ENCODE measurements at places on chromosomes 13 and 19.

- no peak for DNase-seq
Measured at GRCh38 chr13:21895779-21896178, 224.9 kb downstream of the FGF9 start.

GRCh38 chr13:64528838-64529237 lies 2701.3 kb downstream of the PCDH9 start:
- no peak for DNase-seq

DNA sequence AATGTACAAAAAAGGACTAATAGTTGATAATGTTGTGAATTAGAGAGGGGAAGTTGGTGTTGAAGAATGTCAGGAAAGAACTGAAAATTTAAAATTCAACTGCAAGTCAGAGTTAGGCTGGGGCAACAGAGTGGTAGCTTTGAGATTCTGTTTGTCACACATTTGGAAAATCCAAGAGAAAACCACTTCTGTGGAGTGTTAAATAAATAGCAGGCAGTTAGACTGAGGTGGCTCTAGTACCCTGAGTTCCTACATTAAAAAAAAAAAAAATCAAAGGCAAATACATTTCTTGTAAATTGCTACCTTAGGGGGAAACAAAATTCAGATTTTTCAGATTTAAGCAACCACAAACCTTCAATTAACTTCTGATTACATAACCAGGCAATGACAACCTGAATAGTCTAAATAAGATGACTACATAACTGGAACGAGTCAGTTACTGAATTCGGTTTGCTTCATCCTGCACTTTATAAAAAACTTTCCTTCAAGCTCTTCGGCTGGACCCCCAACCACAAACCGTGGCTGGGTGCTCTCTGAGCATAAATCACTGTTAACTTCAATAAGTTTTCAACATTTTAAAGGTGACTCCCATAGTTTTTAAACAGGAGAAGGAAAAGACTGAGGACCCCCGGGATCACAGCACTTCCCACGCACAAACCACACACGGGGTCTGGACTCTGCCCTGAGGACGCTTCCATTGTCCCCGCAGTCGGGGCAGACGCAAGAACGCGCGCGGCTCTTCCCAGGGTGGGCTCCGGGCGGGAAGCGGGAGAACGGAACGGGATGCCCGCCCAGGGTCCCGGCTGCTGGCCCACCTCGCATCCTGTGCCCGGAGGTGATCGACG lies 725 bp downstream of the ZNF682 start:
- DNase-seq = peak; percentile 25

GRCh38 chr19:53871454-53871853 lies 3.8 kb downstream of the MYADM start:
- DNase-seq = no peak

GRCh38 chr13:112942689-112943308 lies 26.2 kb upstream of the MCF2L start:
- DNase-seq = peak; percentile 95

DNA sequence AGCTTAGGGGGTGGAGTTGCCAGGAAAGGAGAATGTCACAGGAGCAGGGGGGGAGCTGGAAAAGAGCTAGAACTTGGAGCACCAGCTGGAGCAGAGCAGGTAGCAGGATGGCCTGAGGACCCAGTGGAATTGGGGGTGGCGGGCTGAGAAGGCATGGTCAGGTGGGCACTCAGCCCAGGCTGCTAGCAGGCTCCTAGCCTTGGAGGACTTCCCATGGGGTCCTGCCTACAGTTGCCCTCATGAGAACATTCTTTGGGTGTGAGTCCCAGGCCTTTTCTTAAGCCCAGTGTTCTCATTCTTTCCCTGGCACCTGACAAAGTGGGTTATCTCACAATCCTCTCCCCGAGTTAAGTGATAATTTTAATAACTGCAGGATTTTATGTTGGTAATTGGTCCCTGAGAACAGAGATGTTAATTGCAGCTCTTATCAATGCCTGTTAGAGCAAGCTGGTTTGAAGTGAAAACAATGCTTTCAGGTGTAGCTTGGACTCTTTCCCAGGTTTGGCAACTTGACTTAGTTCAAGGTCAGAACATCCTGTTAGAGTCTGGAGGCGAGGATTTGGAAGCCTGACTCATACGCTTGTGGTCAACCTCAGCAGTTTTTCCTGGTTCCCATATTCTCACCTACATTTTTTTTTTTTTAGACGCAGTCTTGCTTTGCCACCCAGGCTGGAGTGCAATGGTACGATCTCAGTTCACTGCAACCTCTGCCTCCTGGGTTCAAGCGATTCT lies 18.1 kb upstream of the OLFM4 start:
- DNase-seq = no peak

DNA sequence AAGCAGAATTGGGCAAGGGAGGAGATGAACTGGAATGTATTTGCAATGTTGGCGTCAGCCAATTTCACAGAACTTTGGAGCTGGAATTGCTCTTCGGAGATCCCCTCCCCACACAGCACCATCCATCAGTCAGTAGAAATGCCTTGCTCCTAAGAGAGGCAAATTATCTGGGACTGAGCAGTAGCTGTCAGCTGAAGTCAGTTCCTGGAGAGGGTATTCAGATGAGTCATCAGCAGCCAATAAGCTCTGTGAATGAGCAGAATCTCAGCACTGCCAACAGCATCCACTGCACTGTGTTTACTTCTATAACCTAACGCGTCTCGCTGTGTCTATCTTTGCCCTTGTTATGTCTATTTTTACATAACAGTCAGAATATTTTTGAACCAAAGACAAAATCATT lies 213.7 kb downstream of the SLITRK5 start:
- no peak for DNase-seq

DNA sequence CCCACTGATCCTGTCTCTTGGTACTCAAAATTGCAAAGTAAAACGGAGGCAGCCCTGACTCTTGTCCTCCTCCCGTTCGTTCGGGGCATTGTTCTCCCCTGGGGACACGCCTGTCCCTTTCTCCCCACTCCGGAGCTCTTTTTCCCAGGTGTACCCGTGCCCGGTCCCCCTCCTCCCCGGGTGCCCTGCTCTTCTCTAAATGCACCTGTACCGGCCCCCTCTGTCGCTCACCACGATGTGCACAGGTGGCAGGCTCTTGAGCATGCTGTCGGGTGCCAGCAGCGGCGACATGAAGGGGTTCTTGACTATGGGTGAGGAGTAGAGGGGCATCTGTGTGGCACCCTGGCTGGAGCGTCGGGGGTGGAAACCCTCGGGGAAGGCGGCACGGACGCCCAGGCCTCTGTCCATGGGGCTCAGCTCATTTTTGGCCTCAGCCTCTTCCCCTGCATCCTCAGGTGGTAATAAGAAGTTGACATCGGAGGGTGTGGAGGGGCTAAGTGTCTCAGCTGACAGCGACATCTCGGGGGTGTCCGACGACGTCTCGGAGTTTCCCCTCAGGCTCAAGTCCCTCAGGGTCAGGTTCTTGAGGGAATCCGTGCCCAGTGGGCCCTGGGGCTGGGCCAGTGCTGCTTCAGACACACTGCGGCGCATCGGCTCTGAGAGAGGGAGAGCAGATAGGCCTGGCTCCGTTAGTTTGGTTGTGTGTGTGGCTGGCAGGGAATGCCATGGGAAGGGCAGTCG lies 12.4 kb upstream of the CNFN start:
- DNase-seq = no peak

DNA sequence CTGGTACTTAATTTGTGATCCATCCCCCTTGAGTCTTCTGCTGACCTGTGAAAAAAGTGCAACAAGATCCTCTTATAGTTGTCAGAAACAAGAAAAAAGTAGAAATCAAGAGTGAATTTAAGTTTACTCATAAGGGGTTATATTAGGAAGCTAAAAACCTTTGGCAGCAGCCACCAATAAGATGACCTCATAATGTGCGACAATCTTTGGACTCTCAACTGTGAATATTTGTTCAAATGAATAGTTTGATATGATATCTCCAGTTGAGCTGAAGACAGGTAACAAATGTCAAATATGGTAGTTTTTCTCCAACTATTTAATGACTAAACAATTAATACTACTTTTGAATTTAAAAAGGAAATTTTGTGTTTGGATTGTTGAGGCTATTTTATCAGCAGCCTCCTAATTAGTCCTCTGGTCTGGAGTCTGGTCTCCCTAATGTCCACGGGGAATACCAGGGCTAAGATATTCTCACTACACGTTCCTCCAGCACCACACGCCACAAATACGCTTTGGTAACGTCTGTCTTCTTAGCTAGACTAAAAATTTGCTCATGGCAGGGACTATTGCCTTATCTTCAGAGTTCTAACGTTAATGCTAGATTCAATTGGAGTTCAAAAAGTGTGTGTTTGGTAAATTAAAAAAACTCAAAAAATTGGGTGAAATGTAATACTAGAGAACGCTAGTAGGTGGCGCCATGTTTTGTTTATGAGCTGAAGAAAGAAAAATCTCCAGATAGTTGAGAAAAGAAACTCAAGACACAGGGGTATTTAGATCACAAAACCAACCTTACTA lies 51.0 kb upstream of the PDX1 start:
- no peak for DNase-seq

DNA sequence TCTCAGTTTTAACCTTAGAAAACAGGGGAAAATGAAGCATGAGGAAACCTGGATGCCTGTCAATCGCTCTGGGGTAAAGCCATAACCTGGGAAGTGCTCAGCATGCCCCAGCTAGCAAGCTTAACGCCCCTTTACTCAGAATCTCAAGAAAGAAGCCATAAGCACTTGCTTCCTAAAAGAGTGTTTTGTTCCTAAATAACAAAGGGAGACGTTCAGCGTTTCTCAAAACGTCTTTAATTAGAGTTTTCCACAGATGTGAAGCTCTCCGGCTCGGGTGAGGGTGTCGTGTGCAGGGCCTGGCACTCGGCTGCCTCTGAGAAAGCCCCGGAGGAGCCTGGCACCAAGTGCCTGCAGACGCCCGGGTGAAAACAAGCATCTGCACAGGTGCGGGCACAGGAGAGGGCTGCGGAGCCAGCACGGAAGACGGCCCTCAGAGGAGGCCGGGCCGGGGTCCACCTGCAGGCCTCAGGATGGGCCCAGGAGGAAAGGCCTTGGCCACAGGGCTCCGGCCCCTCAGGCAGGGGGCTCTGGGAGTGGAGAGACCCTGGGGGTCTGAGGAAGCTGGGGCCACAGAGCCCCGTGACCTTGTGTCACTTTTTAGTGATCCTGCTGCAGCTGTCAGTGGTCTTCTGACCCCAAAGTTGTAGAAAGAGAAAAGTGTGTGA lies 6.2 kb downstream of the GAS6 start:
- DNase-seq = no peak

DNA sequence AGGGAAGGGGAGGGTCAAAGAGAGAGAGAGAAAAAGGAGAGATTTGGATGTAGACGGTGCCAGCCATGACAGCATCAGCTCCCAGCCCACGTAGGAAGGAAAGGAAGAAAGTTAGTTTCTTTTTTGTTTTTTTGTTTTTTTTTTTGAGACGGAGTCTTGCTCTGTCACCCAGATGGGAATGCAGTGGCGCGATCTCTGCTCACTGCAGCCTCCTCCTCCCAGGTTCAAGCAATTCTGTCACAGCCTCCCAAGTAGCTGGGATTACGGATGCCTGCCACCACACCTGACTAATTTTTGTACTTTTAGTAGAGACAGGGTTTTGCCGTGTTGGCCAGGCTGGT lies 27.6 kb downstream of the ELL start:
- no peak for DNase-seq

DNA sequence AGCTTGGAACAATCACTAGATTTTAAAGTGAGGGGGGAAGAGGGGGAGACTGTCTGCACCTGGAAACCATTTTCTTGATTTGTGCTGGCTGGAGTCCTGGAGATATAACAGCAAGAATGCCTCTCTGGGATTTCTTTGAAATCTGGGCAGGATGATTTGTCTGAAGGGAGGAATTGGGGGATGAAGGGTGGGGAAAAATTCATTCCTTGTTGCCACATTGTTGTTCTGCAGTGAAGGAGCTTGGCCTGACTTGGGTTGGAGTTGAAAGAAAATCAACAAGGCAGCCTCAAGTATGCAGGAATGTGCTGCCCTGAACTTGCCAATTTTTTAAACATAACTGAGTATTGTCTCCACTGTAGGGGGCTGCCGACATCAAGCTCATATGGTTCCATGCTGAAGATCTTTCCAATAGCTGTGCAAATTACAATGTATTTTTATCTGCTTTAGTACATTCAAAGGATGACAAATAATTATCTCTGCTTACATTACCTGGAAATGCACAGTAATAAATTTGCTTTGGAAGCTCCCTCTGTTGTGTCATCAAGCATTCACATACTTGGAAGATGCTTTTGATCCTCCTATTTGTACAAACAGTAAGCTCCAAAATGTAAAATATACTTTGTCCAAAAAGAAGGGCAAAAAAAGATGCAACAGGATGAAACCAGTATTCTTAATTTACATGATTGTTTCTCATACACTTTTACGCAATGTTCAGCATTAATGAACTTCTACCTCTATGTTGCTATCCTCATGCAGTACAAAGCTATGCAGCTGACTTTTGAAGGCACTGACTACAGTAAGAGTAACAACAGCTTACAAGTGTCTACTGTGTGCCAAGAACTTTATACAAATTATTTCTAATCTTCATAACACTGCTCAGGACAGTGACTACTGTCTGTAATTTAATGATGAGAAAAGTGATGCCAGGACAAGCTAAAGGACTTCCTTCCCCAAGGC lies 627.9 kb upstream of the KLF12 start:
- no peak for DNase-seq

DNA sequence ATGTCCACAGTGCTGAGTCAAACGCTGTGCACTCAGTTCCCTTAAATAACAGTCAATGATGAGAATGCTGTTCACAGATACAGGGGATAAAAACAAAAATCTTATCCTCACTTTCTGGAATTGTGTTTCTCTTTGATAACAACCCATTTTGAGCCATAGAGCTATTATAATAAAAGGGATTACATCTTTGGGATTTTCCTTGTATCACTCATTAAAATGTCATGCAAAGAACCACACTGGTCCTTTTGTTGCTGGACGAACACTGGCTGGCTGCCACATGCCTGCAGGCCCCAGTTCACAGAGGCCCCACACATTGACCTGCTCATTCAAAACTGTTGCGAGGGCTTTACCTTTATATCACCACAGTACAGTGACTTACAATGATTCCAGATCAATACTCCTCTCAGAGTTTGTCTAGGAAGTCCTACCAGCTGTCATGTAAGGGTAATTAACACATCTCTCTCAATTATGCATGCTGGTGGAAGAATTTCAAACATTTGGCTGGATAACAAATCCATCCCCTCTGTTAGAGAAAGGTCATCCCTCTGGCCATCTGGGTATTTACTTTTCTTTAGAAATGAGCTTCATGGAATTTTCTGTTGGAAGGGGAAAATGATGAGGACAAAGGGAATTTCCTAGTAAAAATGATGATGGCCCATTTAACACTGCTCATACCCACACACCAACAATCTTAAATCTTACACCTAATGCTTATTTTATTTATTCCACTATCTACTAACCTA lies 85.9 kb downstream of the MBNL2 start:
- DNase-seq = no peak

Data from erythroblast (primary cell).